ENCODE measurements at places on chromosomes 1 and 21. TPM values are rescaled to one million over a fixed set of nuclear protein-coding genes. Genes with fewer than 3 reads are reported as not detected.
A peak's percentile ranks its signal among the peaks of the same experiment; 100 is the strongest.

C1orf21 gene
- total RNA-seq, result not detected

MANEAL gene
- total RNA-seq, result 16.8 TPM

DNA sequence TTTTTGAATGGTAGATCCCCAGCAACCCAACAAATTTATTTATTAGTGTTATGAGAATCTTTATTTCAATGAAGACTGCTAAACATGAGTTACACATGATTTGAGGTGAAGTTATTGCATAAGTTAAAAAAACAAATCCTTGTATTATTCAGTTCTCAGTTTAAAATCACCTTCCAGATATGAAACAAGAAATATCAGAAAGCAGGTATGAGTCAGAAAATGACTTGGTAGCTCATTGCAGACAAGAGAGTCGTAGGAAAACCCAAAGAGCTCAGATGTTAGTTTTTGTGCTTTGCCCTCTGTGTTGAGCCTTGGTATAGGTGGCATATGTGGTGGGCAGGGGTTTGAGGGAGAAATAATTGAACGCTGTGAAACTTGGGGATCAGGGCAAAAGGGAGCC is 339.4 kb downstream of the BRINP3 start:
- H3K36me3 ChIP-seq, result no peaks in the 10 kb centered on the region
- DNase-seq, result no peak
- no peak overlapping the region for H3K27ac ChIP-seq
- H3K4me1 ChIP-seq, result no peaks in the 10 kb centered on the region

DNA sequence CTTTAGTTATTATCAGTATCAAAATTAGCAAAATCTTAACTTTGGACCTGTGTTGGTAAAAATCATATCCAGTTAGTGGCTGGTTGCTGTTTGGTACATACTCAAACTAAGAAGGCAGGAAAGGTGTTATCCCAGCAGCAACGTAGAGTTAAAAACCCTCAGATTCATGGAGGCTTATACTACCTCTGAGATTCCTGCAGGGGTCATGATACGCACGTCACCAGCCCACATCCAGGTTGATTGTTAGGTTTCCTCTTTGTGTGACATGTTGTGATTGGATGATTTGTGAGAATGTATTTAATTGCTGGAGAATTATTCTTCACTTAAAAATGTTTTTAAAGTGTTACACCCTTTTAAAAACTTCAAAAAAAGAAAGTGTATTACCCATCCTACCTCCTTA is 423.3 kb upstream of the ADGRL2 start:
- DNase-seq, result no peak
- no peaks in the 10 kb centered on the region for H3K4me1 ChIP-seq
- H3K27ac ChIP-seq, result no peak overlapping the region
- no peaks in the 10 kb centered on the region for H3K36me3 ChIP-seq

CELA3B gene
- not detected for total RNA-seq

DNA sequence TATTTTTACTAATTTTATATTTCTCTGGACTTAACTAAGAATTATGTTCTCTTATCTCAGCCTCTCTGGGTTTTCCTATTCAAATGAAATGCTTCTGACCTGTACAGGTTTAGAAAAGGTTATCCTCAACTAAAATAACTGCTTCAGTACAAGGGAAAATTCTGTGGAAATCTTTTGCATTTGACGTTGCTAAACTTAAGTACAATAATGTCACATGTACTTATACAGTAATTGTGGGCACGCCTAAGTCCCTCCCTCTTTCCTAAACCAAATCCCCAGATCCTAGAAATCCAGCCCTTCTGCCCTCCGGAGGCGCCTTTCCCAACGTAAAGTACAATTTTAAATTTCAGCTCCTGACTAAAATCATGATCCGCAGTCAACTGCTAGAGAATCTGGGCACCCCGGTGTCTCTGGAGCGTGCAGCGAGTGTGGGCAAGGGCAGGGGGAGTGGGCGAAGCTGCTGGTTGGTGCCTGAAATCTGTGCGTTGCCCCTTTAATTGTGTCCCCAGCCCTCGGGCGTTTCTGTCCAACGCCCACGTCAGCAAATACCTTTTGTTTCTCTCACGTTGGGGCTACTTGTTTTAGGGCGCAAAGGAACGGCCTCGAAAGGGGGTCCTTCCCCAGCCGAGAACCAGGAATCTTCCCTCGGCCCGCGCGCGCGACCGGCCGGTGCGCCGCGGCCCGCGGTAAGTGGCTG is at the start of gene ZBTB8A:
TSS of gene ZBTB8A (plus strand) at position 541 of the 697 bp plus-strand sequence. CDS start 53,505 bp downstream, outside the sequence.
- no peaks in the 10 kb centered on the region for H3K36me3 ChIP-seq
- peak; percentile 30 for DNase-seq
- peaks cover 2% of the 10 kb centered on the region for H3K27me3 ChIP-seq
- peak within 1 kb of the TSS; percentile 63 for H3K4me3 ChIP-seq

GRCh38 chr1:215710036-215710898 is 143.2 kb downstream of the KCTD3 start:
- no peaks in the 10 kb centered on the region for H3K4me1 ChIP-seq
- peak; percentile 59 for DNase-seq
- H3K27ac ChIP-seq, result no peak overlapping the region
- H3K27me3 ChIP-seq, result no peaks in the 10 kb centered on the region

PDC gene
- not detected for total RNA-seq

GRCh38 chr1:208093754-208094719 is 150.1 kb downstream of the PLXNA2 start:
- peak; percentile 50 for DNase-seq
- H3K36me3 ChIP-seq, result peaks cover 2% of the 10 kb centered on the region
- H3K27ac ChIP-seq, result no peak overlapping the region
- H3K4me3 ChIP-seq, result no peak overlapping the region

DNA sequence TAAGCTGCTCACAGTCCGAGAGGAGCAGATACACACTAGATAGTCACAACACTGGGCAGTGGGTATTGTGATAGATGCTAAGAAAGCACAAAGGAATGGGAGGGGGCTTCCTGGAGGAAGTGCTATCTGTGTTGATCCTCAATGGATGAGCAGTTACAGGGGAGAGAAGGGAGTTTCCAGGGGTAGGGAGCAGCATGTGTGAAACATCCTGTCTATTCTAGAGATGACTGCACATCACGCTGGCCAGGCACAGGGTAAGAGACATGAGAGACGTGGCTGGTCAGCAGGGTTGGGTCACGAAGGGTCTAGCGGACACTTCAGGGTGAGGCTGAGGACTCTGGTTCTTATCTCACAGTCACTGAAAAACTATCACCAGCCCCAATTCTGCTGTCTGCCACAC is 235.2 kb downstream of the TRABD2B start:
- no peak overlapping the region for H3K4me3 ChIP-seq
- DNase-seq, result no peak
- no peaks in the 10 kb centered on the region for H3K36me3 ChIP-seq
- peaks cover 11% of the 10 kb centered on the region for H3K4me1 ChIP-seq

DNA sequence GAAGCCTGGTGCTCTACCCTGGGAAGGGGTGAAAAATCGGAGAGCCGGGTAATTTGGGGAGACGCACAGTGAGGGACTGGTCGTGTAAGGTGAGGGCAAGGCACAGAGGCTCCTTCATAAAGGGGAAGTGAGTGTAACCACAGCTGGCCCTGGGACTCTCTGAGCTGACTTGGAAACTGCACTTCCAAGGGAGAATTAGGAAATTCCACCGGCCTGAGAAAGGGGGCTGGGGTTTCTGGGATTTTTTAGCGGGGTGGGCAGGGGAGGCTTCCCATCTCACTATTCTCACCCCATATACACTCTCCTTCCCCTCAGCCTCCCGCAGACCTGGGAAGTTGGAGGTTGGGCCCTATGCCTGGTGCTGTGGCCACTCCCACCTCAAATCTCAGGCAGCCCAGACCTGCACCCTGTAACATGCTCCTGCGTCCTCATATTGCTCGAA is 88.3 kb upstream of the IPO9 start:
- H3K27ac ChIP-seq, result no peak overlapping the region
- no peak overlapping the region for H3K4me3 ChIP-seq
- no peak for DNase-seq
- no peaks in the 10 kb centered on the region for H3K4me1 ChIP-seq
- H3K27me3 ChIP-seq, result peaks cover 54% of the 10 kb centered on the region

GRCh38 chr1:214604523-214604922 is 1.5 kb downstream of the CENPF start:
- no peaks in the 10 kb centered on the region for H3K36me3 ChIP-seq
- H3K27ac ChIP-seq, result peak overlapping the region; percentile 82
- H3K27me3 ChIP-seq, result no peaks in the 10 kb centered on the region
- peak; percentile 43 for DNase-seq

GRCh38 chr1:196181594-196181878 is 426.7 kb downstream of the KCNT2 start:
- H3K27me3 ChIP-seq, result no peaks in the 10 kb centered on the region
- H3K36me3 ChIP-seq, result no peaks in the 10 kb centered on the region
- no peak overlapping the region for H3K4me3 ChIP-seq
- H3K4me1 ChIP-seq, result no peaks in the 10 kb centered on the region
- DNase-seq, result no peak

RIMS3 gene
- total RNA-seq, result 5.4 TPM

GRCh38 chr1:150568594-150568966 is 10.8 kb downstream of the MCL1 start:
- no peak overlapping the region for H3K4me3 ChIP-seq
- peaks cover 78% of the 10 kb centered on the region for H3K4me1 ChIP-seq
- H3K27ac ChIP-seq, result peak overlapping the region; percentile 65
- no peaks in the 10 kb centered on the region for H3K36me3 ChIP-seq
- DNase-seq, result no peak

FUCA1 gene
- total RNA-seq, result 14.9 TPM

- H3K36me3 ChIP-seq, result no peaks in the 10 kb centered on the region
- no peaks in the 10 kb centered on the region for H3K4me1 ChIP-seq
- no peak overlapping the region for H3K27ac ChIP-seq
- H3K4me3 ChIP-seq, result no peak overlapping the region
- no peaks in the 10 kb centered on the region for H3K27me3 ChIP-seq
Observed at GRCh38 chr1:114651893-114652292, 18.0 kb downstream of the DENND2C start.

LCE1A gene
- total RNA-seq, result not detected

NFASC gene
- total RNA-seq, result not detected

- H3K4me1 ChIP-seq, result peaks cover 94% of the 10 kb centered on the region
- no peak overlapping the region for H3K4me3 ChIP-seq
- no peaks in the 10 kb centered on the region for H3K36me3 ChIP-seq
- no peaks in the 10 kb centered on the region for H3K27me3 ChIP-seq
- H3K27ac ChIP-seq, result peak overlapping the region; percentile 63
Observed at GRCh38 chr1:19426294-19427086, 58.8 kb downstream of the CAPZB start.

- no peak overlapping the region for H3K4me3 ChIP-seq
- H3K27me3 ChIP-seq, result no peaks in the 10 kb centered on the region
- DNase-seq, result peak; percentile 98
- H3K36me3 ChIP-seq, result peaks cover 79% of the 10 kb centered on the region
Observed at GRCh38 chr1:56508523-56508983, 70.8 kb downstream of the PLPP3 start.

IGSF21 gene
- not detected for total RNA-seq

GRCh38 chr1:18951818-18952391 is 4.6 kb downstream of the IFFO2 start:
- peaks cover 82% of the 10 kb centered on the region for H3K4me1 ChIP-seq
- peak overlapping the region; percentile 17 for H3K27ac ChIP-seq
- H3K4me3 ChIP-seq, result no peak overlapping the region
- DNase-seq, result no peak
- H3K27me3 ChIP-seq, result no peaks in the 10 kb centered on the region
- H3K36me3 ChIP-seq, result no peaks in the 10 kb centered on the region

DNA sequence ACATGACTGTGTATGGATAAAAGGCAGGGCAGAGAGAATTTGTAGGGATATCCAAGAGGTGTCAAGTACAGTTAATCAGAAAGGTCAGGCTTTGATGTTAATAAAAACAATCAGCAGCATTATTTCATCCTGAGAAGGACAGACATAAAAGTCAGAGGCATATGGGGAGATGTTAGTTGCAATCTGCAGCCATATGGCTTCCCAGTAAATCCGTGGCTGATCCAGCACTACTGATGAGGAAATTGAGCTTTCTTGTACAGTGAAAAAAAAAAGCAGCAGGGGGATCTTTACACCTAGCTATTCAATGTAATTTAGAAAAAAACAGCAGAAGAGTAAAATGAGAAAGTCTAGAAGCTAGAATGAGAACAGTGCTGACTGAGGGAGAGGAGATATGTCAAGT is 2.2 kb upstream of the SPRR1B start:
- H3K36me3 ChIP-seq, result no peaks in the 10 kb centered on the region
- H3K4me1 ChIP-seq, result no peaks in the 10 kb centered on the region
- H3K4me3 ChIP-seq, result no peak overlapping the region
- no peaks in the 10 kb centered on the region for H3K27me3 ChIP-seq

DNA sequence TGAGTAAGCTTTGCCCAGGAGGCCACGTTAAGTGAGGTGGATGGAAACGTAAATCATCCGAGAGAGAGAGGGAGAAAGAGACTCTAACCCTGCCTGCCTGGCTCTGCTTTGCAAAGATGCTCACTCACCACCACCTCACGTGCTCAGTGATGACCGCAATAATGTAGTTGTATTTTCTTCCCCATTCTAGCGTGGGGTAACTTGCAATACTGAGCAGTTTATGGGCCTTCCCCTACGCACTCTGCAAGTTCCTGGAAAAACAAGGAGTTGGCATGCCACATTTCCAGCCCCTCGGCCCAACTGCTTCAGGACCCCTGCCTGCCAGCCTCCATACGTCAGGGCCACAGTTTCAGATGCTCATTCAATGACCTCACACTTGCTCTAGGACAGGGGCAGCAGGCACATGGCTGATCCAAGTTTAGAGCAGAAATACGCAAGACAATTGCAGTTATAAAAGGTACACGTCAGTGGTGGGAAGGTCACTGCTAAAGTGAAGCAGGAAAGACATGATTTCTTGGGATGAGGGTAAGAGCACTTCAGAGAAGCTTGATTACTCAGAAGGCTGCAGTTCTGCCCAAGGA is 112.5 kb upstream of the RAB4A start:
- H3K4me3 ChIP-seq, result no peak overlapping the region
- DNase-seq, result no peak
- H3K4me1 ChIP-seq, result peaks cover 54% of the 10 kb centered on the region
- no peak overlapping the region for H3K27ac ChIP-seq
- H3K36me3 ChIP-seq, result no peaks in the 10 kb centered on the region

DNA sequence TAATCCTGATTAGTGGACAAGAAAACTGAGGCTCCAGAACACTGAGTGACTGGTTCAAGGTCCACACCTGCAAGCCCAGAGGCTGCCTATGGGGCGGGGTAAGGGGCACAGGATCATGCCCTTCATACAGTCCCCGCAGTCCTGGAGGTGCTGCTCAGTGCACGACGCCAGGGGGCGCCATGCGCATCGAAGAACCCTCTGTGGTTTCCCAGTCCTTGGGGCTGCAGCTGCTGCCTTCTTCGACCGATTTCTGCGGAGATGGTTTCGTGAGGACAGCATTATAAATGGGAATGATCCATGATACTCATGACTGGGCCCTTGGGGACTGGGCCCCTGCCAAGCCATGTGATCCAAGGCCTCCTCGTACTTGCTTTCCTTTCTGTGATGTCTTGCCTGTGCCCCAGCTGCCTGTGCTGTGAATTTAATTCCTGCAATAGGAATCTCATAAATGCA is 37.1 kb upstream of the ARHGEF10L start:
- no peak overlapping the region for H3K27ac ChIP-seq
- peaks cover 42% of the 10 kb centered on the region for H3K4me1 ChIP-seq
- H3K36me3 ChIP-seq, result no peaks in the 10 kb centered on the region
- no peaks in the 10 kb centered on the region for H3K27me3 ChIP-seq
- no peak overlapping the region for H3K4me3 ChIP-seq
- peak; percentile 56 for DNase-seq

IKBKE gene
- 5.8 TPM for total RNA-seq

ANKRD35 gene
- total RNA-seq, result 0.02 TPM

GRCh38 chr1:32242341-32242851 is 4.6 kb upstream of the FAM167B start:
- no peak overlapping the region for H3K27ac ChIP-seq
- no peak overlapping the region for H3K4me3 ChIP-seq
- H3K27me3 ChIP-seq, result no peaks in the 10 kb centered on the region
- H3K4me1 ChIP-seq, result peaks cover 53% of the 10 kb centered on the region
- DNase-seq, result no peak

Measured in HepG2 (cell line).